ENCODE measurements at places on chromosomes 5 and 9.

DNA sequence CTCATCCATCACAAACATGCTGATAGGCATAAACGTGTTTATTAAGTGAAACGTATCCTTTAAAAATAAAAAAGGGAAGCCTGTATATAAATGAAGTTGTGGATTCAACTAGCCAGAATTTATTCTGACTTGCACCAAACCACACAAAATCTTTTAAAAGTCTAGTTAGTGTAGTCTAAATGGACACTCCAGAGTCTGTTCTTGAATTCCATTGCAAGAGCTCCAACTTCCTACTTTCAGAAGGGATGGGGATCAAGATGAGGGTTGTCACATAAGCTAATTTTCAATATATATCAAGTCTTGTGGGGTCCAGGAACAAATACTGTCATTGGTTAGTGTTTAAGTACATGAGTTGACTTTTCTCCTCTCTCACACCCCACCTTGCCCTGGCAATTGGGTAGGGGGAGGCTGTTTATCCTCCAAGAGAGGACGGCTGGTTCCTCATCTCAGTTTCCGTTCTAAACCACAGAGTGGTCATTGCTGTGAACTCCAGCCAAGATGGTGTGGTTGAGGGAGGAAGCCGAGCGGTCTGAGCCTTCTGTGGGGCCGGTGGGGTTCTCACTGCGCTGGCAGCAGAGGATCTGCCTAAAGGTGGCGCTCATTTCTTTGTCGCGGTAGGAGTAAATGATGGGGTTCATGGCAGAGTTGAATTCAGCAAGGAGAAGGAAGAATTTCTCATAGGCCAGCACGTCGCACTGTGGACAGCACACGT lies 163.2 kb downstream of the LPAR1 start:
- peak; percentile 61 for DNase-seq

GRCh38 chr9:114743446-114743845 lies 61.5 kb upstream of the TEX48 start:
- no peak for DNase-seq

GRCh38 chr5:129899454-129899853 lies 4.8 kb upstream of the CHSY3 start:
- peak; percentile 49 for DNase-seq

DNA sequence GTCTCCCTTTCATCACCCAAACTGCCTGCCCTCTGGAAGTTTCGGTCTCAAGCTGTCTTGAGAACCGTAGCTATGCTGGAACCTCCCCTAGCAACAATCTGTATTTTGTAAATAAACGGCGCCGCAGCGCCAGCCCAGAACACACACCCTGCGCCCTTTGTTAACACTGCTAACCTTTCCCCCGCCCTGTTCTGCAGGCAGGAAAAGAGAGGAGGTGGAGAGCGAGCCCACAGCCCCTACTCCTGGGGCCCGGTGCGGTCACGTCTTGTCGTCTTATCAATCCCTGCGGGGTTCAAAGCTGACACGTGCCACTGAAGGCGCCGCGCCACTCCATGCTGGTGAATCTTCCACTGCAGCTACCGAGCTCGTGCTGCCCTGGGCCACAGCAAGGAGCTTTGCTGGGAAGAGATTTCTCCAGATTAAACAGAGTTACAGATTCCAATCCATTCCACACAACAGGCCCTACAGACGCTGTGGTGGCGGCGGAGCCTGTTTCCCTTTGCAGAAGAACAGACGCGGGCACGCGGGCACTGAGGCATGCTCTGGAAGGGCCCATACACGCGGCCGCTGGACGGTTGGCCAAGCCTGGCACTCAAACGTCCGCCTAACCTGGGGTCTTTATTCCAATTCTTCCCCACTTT lies 25.3 kb downstream of the ZDHHC11B start:
- DNase-seq: no peak

DNA sequence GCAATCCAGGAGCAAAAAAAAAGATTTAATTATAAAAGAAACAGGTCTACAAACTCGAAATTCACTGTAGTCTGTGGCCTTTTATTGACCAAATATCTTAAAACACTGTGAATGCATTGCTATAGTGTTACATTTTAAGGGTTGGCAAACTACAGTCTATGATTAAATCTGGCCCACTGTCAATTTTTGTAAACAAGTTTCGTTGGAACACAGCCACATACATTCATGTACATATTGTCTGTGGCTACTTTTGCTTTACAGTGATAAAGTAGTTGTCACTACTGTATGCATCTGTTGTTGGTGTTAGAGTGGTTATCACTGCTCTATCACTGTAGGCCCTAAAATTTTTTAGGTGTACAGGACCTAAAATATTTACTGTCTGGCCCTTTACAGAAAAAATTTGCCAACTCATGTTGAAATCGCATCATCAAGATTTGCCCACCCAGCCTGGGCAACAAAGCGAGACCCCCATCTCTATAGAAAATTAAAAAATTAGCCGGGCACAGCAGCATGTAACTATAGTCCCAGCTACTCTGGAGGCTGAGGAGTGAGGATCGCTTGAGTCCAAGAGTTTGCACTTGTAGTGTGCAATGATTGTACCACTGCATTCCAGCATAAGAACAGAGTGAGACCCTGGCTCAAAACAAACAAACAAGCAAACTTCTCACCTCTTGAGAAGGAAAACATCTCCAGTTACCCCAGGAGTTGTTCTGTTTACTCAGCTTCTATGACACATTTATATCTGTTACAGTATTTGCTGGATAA lies 89.0 kb downstream of the ERBIN start:
- DNase-seq: no peak

DNA sequence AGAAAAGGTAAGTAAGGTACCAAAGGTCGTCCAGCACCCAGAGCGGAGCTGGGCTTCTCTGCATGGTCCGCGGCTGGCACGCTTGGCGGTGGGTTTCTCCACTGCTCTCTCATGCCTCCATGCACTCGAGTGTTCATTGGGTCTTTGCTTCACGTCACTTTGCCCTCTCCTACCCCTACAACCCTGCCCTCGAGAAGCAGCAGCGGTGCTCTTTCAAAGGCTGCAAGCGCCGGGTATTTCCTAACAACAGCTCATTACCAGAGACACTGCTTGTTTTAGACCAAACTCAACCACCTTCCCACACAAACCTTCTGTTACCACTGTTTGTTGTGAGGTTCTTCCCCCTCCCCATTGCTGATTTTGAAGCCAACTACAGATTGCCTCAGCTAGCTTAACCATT lies 21.5 kb upstream of the ZBTB34 start:
- DNase-seq: no peak

DNA sequence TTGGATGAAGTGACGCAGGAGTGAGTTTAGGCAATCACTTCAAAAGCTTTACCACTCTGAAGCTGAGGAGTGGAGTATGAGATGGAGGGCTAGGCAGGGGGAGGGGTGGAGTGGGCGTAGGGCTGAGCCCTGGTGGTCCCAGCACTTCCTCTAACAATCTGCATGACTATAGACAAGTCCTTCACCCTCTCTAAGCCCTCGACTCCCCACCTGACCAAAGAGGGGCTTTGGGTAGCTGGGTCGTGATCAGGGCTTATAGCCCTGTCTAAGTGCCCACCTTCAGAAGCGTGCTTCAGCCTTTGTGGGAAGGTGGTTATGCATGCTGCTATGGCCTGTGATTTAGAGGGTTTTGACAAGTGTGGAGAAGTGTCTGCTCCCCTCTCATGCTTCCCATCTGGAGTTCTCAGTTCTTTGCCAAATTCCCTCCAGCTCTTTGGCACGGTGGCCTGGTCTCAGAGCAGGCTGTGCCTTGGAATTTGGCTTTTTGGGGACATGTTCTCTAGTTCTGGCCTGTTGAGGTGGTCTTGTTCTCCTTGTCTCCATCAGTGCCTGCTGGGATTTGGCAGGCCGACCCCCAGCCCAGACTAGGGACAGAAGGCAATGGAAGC lies 53.0 kb downstream of the ACTBL2 start:
- DNase-seq: no peak

DNA sequence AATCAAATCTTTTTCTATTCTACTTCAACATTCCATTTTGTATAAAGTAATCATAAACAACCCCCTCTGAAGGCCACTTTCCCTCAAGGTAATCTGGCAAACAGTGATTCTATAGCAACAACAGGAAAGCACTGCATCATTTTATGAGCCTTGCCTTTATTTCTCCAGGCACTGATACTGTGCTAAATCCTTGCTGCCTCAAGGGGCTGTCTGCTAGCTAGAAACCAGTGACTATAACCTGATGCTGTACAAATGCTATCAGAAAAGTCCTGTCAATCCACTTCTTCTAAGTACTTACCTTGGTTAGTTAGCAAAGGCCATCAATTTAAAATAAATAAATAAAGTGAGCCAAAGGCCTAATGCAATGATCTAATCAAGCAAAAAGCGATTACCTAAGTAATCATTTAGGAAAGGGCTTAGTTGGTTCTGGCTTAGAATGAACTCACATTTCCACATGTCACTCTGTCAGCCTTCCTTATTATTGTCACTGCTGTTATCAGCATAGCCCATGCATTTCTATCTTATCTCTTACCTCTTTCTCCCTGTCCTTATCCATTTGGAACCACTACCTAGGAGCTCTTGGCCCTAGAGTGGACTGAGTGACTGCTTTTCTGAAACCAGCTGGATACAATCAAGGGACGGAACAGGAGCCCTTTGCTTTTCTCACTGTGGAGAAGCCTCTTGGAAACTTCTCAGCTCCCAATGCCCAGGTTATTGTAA lies 246.1 kb upstream of the MEF2C start:
- DNase-seq: no peak

DNA sequence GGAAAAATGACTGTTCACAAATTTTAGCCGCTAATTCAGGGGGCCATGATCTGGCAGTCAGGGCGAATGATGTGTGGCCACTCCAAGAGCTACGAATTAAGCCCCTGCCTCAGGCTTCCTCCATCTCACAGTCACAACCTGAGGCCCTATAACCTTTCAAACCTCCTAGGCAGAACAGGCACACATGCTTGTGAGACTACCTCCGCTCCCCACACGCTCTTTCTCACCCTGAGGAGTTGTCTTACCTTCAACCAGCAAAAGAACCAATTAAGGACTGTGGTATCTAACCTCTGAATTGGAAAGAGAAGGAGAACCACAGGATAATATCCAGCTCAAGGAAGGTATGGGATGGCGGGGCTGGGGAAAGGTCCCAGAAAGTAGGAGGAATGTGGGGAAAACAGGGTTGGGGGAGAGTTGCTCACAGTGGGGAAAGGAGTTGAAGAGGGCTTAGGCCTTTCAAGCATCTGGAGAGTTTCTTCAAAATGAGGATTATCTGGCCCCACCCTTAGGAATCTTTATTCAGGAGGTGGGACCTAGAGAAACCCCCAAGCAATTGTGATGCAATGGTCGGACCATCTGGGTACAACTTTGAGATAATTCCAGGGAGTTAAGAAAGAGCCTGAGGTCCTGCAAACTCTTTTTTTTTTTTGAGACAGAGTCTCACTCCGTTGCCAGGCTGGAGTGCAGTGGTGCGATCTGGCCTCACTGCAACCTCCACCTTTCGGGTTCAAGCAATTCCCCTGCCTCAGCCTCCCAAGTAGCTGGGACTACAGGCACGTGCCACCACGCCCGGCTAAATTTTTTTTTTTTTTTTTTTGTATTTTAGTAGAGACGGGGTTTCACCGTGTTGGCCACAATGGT lies 5.5 kb downstream of the PCDH1 start:
- DNase-seq: no peak

DNA sequence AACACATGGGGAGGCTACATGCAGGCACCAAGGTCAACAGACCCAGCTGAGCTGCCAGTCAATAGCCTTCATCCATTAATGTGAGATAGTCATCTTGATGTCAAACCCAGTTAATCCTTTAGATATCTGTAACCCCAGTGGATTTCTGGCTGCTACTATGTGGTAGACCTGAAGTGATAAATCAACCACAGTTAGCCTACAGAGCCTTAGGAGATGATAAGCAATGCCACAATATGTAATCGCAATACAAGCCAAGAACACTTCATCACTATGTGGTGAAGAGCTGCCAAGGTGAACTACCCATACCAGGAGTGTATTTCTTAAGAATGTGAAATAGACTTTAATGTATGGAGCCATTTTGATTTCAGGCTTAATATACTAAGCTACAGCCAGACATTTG lies 1175.5 kb downstream of the DTWD2 start:
- no peak for DNase-seq

GRCh38 chr9:83622433-83622938 lies 457 bp upstream of the IDNK start:
- no peak for DNase-seq

- no peak for DNase-seq
Measured at GRCh38 chr9:127528422-127529251, 77.3 kb downstream of the LRSAM1 start.

GRCh38 chr5:14614490-14614889 lies 32.9 kb downstream of the OTULINL start:
- DNase-seq: no peak

DNA sequence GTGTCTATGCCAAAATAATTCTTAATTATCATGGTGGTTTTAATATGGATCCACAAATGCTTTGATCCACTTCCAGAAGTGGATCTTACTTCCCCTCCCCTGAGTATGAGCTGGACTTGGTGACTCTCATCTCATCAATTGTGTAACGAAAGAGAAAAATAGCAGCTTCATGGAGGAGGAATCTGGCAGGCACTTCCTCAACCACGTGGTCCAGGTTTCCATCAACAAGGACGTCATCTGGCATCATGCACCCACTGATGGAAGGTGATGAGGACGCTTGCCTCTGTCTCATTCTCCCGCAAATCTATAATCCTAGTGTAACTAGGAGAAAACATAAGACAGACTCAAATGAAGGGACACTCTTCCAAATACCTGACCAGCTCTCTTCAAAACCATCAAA lies 54.6 kb upstream of the S1PR3 start:
- DNase-seq: peak; percentile 17

DNA sequence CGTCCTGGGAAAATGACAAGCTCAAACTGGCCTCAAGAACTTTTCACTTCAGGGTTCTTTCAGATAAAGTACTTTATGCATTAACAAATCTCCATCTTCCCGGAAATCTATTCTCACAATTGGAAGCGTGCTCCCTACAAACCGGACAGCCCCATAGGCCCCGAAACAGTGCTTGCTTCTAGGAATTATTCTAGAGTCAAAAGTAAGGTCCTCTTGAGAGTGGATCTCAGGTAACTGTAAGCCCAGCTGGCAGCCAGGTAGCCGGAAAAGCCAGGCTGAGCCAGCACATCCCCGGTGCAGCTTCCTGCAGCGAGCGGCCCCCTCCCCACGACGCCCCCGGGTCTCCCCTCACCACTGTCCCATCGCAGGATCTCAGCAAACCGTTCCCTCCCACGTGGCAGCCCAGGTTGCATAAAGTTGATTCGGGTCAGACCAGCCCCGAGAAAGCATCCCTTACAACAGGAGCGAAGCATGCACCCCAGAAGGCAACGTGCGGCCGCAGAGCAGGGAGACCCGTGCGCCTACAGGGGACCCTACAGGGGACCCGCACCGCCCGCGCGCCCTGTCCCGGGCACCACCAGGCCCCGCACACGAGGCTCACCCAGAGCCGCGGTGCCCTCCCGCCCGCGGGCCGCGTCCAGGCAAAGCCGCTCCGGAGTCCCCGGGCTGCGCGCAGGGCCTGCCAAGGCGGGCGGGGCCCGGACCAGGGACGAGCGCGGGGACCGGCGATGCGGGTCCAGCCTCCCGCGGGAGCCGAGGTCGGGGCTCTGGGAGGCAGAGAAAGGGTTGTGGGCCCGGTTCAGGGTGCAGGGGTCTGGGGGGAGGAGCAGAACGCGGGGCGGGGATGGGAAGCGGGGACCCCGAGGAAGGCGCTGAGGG lies 920 bp downstream of the LPCAT1 start:
- no peak for DNase-seq

GRCh38 chr9:16417161-16417560 lies 453.3 kb downstream of the BNC2 start:
- no peak for DNase-seq

Data from SK-MEL-5 (cell line).